ENCODE measurements at places on chromosomes 2 and 18.

DNA sequence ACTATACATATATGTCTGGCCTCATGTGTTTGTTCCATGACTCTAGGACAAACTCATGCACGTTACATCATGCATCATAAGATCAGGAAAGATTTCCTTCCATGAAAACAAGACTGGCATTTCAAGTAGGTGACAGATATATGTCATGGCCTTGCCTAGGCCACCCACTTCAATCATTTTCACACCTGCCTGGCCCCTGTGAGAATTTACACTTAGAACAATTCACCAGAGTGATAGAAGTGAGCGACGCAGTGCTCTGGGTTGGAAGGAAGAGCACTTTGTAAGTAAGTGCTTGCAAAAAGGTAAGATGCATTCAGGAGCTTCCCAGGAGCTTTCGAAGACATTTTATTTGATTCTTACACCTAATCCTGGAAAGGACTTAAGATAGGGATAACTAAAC, 39.5 kb downstream of the TMEM163 start:
- no peak for DNase-seq

- DNase-seq, result no peak
Observed at GRCh38 chr2:47007223-47007825, 91.7 kb upstream of the MCFD2 start.

GRCh38 chr2:100739735-100740432, 80.1 kb upstream of the NPAS2 start:
- no peak for DNase-seq

DNA sequence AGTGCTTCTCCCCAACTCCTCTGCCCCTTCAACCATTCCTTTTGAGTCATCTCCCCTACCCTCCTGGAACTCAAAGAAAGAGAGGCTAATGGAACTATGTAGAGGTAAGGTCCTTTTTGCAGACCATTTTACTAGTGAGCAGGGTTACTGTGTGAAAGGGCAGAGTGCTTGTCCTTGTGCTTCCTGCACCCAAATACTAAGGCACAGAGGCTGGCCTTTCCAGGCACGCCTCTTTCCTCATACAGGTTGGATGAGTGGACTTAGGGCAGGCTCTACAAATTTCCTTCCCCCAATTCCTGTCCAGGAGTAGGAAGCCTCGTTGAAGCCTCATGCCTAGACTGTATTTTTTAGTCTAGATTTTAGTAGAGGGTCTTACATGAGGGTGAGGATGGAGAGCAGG, 288.8 kb upstream of the SLC14A2 start:
- no peak for DNase-seq

- DNase-seq, result no peak
Observed at GRCh38 chr2:45069684-45070083, 60.4 kb upstream of the SIX2 start.

DNA sequence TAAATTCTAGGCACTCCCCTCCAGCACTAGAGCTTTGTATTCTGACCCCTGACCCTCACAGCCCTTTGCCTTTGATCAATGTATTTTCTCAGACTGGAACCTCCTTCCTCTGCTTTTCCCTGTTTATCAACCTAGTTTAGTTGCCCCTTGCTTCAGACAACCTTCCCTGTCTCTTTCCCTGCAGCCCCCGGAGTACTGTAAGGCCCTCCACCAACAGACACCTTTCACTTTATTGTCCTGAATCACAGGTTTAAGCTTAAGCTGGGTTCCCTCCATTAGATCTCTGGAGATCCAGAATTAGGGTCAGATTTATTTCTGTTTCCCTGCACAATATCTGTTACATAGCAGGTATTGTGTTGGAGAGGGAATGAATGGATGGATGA, 140.2 kb downstream of the DDX1 start:
- no peak for DNase-seq

- no peak for DNase-seq
Observed at GRCh38 chr18:67553437-67553836, 36.9 kb upstream of the DSEL start.

DNA sequence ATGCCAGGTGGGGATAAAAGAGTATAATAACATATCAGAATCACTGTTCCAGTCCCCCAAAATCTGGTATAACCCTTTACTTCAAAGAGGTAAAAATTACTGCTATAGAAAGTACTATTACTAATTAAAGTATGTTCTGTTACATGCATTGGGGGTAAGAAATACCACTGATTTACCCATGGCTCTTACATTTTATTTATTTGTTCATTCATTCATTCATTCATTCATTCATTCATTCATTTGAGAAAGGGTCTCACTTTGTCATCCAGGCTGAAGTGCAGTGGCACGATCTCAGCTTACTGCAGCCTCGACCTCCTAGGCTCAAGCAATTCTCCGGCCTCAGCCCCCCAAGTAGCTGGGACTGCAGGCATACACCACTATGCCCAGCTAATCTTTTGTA, 74.4 kb downstream of the MBOAT2 start:
- DNase-seq, result no peak

DNA sequence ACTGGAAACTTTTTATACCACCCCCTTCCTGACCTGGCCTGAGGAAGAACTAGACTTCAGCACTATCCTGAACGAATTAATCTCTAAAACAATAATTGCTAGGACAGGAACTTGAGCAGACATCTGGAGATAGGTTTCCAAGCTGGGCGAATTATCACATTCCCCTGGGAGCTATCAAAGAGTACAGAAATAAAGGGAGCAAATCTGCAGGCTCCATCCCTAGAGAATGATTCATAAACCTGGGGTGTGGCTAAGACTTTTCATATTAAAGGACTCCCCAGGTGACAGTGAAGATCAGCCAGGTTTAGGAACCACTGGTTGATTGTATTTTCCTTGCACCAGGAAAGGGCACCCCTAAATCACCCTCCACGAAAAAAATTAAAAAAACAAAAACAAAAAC, 105.6 kb upstream of the NOL4 start:
- no peak for DNase-seq

DNA sequence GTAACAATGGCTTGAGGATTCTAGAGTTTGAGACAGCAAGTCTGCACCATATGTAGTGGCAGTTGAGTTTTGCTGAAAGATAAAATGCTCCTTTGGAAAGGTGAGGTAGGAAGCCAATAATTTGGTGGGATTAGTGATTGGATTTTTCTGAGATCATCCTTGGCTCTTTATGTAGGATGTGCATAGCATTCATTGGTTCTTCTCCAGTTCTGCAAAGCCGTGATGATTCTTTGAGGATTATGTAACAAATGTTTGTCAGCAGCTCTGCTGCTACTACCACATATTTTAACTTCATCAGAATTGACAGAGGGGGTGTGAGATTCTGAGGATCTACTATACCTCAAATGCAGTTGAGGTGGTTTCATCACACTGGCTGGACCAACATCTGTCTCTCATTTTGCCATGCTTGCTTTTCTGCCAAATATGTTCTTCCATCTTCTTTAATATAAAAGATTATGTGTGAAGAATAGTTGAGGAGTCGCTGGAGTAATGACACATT, 188.9 kb upstream of the RASGRP3 start:
- DNase-seq, result no peak

- DNase-seq, result no peak
Observed at GRCh38 chr2:28292491-28292890, 100.2 kb upstream of the FOSL2 start.

GRCh38 chr18:63213936-63214671, 105.5 kb downstream of the BCL2 start:
- DNase-seq, result no peak

DNA sequence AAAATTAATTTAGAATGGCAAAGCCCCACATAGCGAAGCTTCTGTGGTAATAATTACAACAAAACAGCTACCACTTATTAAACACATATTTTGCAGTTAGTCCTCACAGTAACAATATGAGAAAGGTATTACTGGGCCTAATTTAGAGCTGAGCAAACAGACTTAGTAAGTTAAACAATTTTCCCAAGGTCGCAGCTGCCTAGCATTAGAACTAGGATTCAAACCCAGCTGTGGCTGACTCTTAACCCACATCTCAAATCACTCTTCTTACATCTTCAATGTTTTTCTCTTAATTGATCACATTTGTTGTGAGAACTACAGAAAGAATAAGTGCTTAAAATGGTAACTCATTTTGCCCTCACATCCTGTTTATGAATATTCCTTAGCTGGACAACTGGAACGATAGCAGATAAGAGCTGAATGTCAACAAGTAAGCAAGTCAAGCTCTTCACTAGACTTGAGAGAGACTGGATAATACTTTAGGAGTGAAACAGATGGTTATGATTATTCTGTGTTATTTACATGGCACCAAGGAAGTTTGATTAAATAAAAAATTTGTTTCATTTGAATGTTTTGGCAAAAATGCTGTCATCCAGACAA, 59.4 kb upstream of the TMEM17 start:
- DNase-seq, result no peak

- no peak for DNase-seq
Observed at GRCh38 chr18:77015771-77016710, 116.5 kb downstream of the MBP start.

DNA sequence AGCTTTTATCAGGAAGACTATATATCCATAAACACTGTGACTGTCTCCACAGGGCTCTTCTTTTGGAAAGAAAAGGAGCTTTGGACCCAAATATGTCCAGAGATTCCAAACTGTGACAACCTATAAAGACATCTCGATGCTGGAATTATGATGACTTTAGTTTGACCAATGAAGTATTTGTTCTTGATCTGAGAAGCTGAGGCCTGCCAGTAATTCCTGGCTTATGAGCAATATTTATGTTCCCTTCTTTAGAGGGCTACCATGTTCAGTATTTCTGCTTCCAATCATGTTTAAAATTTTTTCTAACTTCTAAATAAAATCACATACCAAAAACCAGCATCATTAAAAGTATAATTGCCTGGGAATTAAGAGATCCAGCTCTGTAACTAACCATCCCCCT, 41.1 kb downstream of the FEZ2 start:
- no peak for DNase-seq

DNA sequence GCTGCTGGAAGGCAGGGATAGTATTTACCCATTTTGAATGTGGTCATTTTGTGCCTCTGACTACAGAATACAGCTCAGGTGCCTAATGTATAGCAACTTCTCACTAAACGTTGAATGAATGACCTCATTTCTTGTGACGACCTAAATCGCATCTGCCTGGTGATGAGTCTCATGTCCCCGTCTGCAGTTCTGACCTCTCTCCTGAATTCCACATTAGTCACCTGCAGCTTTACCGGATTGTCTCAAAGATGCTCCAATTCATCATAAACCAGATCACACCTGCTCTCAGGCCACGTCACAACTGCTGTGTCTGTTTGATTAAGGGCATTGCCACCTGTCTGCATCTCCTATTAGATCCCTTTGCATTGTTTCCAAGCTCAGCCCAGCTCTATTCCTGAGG, 133.6 kb upstream of the MYT1L start:
- no peak for DNase-seq

GRCh38 chr2:167509586-167509985, 621.3 kb downstream of the XIRP2 start:
- DNase-seq, result no peak

- DNase-seq, result no peak
Observed at GRCh38 chr2:16330571-16330970, 335.1 kb downstream of the CYRIA start.

- DNase-seq, result no peak
Observed at GRCh38 chr2:175624211-175624761, 377.8 kb downstream of the LNPK start.

DNA sequence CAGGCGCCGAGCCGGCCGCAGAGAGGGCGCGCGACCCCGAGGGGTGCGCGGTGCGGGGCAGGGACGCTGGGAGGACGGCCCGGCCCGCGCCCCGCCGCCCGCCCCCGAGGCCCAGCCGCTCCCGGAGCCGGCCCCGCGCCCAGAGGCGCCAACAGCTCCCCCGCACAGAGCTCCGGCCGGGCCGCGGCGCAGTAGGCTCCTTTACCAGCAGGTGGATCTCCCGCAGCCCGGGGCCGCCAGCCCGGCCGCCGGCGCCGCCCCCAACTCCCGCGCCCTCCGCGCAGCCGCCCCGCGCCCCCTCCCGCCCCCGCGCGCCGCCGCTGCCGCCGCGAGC, 258 bp downstream of the MGAT4A start:
- peak; percentile 8 for DNase-seq

- no peak for DNase-seq
Observed at GRCh38 chr2:132009874-132010521, 151.8 kb downstream of the ANKRD30BL start.

- DNase-seq, result no peak
Observed at GRCh38 chr2:42547014-42547413, 21.4 kb upstream of the MTA3 start.

- DNase-seq, result no peak
Observed at GRCh38 chr18:49206717-49207116, 253.7 kb downstream of the DYM start.

DNA sequence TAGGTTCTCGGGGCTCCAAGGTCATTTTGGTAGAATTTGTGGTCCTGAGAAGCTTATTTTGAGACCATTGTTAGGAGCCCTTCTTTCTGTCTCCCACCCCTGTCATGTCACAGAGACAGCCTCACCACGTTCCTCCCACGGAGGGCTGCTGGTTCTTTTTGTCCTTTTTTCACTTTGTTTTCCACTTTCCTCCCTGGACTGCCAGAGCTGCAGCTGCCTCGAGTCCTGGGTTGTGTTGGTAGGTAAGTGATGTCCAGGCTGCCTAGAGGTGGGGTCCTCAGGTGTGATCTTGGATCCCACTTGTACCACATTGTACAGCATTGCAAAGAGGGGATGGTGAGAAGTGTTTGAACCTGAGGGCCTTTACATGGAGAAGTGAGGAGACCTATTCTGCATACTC, 130.2 kb upstream of the EML6 start:
- no peak for DNase-seq

- no peak for DNase-seq
Observed at GRCh38 chr18:80188643-80189530, 58.4 kb downstream of the PARD6G start.

- DNase-seq, result no peak
Observed at GRCh38 chr2:95387358-95387757, 15.2 kb upstream of the FAHD2A start.

DNA sequence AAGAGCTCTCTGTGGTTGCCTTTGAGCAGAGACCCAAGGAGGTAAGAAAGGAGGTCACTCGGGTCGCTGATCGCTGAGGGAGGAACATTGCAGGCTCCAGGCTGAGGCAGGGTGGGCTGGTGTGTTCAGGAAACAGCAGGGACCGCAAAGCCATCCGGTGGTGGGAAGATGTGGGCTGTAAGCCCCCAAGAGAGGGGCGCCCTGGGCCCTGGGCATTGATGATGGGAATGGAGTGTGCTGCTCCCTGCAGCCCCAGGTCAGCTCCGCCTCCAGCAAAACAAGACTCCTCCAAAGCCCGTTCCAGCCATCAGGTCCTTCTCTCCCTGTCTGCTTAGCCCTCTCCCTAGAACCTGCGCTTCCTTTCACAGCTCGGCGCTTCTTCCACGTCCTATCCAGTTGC, 229.7 kb downstream of the KLHL29 start:
- DNase-seq, result no peak

DNA sequence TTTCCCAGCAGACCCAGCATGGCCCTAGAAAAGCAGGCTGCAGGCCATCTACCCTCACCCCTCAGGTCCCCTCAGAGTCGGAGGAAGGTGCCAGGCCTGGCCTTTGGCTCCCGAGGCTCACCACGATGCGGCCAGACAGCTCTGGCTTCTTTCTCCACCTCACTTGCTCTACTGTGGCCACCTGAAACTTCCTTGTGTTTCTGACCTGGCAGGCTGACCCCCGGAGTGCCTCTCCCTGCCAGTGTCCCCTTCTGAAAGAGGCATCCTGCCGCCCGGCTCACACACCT, 375.0 kb upstream of the HS6ST1 start:
- no peak for DNase-seq

All from stimulated activated CD8-positive, alpha-beta memory T cell treated with anti-CD3 and anti-CD28 coated beads, Interleukin-7, amount 100 ng/mL, for 24 hours (primary cell).